ENCODE measurements at places on chromosomes 3 and 15.

GRCh38 chr3:172846706-172847105 is 96.2 kb downstream of the ECT2 start:
- no peak for DNase-seq

- no peak for DNase-seq
These were observed 34.4 kb downstream of the RPL39L start for GRCh38 chr3:187104933-187105332.

GRCh38 chr3:126679831-126680666 is 24.0 kb upstream of the CHCHD6 start:
- no peak for DNase-seq

- no peak for DNase-seq
These were observed 56.8 kb downstream of the ATP2C1 start for GRCh38 chr3:130950641-130951040.

DNA sequence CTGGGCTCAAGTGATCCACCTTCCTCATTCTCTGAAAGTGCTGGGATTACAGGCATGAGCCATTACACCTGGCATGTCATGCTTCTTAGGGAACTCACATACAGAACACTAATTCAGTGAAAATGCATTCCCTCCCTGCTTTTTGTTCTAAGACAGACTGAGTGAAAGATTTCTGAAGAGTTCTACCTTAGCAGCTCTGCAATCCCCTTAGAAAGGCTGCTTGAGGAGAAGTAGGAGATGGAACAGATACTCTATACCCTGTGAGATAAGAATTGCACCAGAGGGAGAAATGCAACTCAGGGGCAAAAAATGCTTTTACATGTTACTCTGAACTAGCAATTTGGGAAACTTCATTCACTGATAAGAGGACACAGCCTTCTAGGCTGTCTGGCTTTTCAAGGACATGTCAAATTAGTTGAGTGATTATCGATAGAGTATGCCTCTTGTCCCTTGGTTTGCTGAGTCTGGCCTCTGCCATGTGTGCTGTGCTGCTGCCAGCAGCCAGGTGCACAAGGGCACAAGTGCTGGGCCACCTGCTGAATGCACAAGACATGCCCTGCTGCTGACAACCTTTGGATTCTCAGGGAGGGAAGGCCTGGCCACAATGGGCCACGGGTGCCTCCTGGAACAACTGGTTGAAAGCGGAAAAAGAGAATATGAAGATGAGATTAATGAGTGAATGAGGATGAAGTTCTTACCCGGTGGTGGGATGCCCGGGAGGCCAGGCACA is 17.8 kb downstream of the UQCC5 start:
- DNase-seq: no peak
